GM04503 (cell line): ENCODE measurements at places on chromosomes 3 and 15.

DNA sequence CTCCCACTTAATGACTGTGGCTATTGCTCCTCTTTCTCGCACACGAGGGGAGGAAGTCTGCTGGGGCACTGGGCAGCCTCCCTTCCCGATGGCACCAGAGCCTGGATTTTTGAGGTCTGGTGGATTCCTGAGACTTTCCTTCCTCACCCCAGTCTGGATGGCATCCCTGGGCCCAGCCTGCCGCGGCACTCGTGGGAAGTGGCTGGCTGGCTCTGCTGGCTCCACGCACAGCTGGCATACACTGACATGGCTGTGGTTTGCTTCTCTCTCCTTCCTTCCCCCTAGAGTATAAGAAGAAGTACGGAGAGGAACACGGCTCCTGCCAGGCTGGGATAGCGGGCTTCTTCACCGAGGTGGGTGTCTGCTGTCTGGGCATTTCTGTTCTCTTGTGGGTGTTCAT lies 319.8 kb upstream of the LRRFIP2 start:
- DNase-seq, result no peak

- DNase-seq, result no peak
Measured at GRCh38 chr3:86245360-86245759, 745.6 kb downstream of the VGLL3 start.

- no peak for DNase-seq
Measured at GRCh38 chr3:36364260-36364659, 16.0 kb upstream of the STAC start.

- no peak for DNase-seq
Measured at GRCh38 chr15:101085311-101085700, 166.1 kb downstream of the LRRK1 start.

- no peak for DNase-seq
Measured at GRCh38 chr15:69782809-69783208, 314.9 kb downstream of the TLE3 start.

DNA sequence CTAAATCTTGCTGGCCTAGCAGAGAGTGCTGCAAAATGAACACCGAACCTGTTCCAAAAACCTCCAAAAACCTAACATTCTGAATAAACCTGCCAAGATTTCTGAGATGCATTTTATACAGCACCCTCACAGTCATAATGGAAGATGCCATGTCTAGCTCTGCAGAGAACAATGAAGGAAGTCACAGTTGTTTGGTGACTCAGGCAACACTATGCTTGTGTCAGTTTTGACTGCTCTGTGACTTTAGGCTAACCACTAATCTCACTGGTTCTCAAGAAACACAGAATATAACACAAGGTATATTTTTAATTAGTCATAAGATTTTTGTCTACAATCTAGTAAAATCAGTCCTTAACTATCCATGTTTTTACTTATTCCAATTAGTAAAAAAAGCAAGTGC lies 606.6 kb downstream of the TBL1XR1 start:
- no peak for DNase-seq

DNA sequence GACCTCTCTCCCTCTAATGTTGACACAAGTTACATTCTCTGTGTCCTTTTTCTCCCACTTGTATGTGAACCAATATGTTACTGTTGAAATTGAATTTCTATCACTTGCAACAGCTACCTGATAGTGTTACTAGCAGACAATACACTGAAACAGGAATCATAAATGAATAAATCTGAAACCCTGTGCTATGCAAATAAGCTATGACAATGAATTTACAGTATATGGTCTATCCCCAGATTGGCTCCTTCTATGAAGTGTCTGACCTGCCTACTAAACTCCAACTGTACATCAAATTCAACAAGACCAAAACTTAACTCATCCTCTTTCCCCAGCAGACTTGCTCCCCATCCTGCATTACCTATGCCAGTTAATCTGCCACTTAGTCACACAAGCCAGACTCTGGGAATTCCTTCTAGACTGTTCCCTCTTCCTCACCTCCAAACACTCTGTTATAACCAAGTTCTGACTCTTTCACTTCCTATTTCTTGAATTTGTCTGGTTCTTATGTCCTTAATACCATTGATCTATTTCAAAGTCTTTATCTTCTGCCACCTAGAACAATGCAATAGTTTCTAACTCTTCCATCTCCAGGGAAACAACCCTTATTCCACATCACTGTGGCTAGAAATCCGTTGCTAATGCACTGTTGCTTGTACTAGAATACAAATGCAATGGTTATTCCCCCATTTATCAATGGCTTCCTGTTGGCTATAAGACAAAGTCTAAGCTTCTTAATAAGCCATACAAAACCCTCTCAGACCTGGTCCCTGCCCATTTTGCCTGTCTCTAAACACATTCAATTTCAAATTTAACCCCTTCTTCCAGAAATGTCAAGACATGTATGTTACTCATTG lies 13.4 kb upstream of the ZNF639 start:
- no peak for DNase-seq

GRCh38 chr3:143450632-143451031 lies 331.1 kb downstream of the CHST2 start:
- no peak for DNase-seq

GRCh38 chr15:66169023-66169422 lies 84.5 kb downstream of the MEGF11 start:
- no peak for DNase-seq

DNA sequence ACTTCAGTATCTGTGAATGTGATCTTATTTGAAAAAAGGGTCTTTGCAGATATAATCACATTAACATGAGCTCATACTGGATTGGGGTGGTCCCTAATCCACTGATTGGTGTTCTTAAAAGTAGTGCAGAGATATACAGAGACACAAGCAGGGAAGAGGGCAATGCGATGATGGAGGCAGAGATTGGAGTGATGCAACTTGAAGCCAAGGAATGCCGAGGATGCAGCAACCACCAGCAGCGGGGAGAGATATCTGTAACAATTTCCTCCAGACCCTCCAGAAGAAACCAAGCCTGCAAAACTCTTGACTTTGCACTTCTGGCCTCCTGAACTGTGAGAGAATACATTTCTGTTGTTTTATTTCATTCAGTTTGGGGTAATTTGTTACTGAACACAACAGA lies 171.0 kb upstream of the MBNL1 start:
- DNase-seq, result no peak

DNA sequence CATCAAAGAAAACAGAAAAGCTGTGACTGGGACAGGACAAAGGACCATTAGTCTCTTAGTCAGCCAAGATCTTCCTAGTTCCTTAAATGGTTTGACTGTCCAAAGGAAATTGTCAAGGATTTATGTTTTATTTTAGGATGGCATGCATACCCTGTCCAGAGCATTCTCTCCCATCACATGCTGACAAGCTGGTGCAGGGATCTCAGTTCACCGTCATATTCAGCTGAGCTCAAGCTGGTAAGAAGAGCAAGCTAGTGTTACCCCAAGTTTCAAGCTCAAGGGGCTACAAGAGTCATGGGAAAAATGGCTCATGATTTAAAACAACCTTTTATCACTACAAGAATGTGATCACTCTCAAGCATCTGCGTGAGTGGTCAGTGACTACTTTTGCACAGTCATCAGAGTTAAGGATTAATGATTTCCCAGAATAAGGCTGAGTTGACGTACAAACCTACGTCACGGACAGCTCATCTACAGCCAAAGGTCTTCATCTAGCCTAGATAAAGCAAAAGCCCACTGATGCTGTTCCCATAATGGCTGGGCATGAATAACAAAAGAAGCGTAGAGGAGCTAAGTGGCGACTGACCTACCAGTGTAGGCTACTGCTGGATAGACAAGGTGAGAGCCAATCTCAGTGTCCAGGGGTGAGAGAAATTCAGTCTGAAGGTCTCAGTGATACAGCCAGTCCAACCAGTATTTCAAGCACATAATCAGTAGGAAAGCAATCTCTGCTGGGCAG lies 157.5 kb downstream of the GABRB3 start:
- no peak for DNase-seq

- DNase-seq, result no peak
Measured at GRCh38 chr3:101193957-101194356, 126.4 kb downstream of the IMPG2 start.

DNA sequence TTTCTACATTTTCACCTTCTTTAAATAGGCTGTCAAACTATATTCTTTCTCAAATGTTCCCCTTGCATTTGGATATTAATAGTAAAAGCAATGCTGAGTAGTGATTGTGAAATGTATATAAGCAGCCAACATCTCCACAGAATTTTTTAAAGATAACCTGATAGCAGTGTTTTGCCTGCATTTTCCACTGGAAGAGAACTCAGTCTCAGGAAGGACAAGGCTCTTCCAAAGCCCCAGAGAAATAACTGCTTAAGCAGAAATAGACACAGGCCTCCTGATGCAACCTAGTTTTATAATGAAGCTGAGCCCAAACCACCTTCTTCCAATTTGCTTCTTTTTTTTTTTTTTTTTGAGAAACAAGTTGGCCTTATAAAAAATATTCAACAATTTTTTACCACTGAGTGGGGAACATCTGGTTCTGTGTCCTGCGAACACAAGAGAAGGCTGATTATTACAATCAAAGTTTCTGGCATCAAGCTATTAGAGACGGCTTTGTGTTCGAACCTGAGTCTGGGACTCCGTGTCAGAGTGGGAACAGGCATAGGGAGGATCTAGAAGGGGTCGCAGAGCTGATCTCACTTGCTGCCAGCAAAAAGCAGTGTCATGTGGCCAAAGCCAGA lies 332.5 kb upstream of the TBL1XR1 start:
- DNase-seq, result no peak

DNA sequence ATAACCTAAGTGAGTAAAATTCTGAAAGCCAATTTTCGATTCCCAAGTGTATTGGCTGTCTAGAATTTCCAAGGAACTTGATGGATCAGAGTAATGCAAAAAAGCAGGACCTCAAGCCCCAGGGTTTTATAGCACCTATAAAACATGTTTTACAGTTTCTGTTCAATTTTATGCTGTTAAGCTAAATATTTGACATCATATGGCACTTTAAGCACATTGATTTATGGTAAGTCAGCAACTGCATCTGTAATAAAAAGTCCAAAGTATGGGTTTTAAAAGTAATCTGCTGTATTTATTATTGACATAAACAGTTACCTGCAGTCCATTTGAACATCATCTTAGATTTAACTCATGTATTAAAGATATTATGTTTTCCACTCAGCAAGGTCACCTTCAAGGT lies 20.0 kb upstream of the MFSD1 start:
- no peak for DNase-seq

DNA sequence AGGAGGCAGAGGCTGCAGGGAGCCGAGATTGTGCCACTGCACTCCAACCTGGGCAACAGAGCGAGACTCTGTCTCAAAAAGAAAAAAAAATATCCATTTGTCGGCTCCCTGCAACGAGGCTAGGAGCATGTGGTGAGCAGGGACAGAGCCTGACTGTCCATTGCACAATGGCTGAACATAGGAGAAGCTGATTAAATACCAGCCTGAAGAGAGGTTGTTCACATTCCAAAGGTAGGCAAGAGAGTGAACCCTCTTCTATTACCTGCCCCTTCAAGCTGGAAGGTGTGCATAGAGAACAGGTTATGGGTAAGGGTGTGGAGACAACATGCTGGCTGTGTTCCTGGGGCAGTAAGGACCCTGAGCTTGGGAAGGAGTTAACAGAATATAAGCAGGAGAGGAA lies 78.7 kb downstream of the DAPK2 start:
- DNase-seq, result no peak

GRCh38 chr3:108011616-108012015 lies 79.2 kb downstream of the CD47 start:
- DNase-seq, result no peak

DNA sequence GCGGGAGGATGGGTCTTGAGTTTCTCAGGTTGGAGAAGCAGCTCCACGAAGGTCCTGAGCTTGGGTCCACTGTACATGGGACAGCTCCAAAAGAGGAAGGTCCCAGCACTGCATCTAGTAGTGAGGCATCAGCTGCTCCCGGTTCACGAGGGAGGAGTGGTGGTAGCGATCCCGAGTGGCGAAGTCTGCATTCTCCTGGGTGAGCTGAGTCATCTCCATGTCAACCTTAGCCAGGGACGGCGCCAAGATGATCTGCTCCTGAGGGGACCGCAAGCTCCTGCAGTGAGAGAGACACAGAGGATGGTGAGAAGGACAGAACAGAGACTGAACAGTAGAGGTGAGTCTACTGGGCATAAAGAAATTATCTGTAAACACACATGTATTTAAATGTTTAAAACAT lies 28.0 kb upstream of the HEG1 start:
- DNase-seq, result no peak

DNA sequence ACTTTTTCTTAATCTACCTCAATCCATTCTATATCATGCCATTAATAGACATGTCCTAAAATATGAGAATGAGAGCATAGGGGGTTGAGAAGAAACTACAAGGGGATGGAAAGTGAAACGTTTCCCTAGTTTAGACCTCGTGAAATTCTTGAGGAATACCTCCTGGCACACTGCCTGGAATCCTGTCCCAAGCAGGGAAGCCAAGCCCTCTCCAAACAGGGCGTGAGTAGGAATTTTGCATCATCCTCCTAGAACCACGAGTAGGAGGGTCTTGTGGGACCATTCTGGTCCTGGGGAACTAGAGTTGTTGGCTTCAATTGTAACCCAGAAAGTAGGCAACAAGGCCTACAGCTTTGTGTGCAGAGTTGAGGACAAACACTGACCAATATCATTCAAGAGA lies 19.6 kb upstream of the C3orf80 start:
- DNase-seq, result no peak

DNA sequence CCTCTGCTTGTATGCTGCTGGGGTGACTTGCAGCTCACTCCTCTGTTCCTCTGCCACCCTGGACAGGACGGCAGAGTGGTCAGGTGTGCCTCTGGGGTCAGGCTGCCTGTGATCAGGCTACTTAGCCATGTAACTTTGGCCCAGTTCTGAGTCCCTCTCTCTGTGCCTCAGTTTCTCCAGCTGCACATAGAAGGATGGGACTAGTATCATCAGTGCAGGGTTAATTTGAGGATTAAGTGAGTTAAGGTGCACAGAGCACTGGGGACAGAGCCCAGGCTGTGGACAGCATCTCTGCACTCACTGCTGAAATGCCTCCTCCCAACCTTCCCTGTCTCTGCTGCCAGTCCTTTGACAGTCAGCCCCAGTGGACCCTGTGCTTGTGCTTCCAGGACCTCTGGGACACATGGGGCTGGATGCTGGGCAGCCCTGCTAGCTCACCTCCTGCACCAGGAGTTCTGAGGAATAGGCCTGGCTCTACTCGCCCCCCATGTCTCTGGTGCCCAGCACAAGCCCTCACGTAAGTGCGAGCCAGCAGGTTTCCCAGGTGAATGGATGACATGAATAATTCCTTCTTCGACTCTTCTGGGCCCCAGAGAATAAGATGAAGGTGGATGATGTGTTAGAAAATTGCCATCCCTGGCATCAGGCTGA lies 19.3 kb upstream of the PRR23E start:
- DNase-seq, result no peak

DNA sequence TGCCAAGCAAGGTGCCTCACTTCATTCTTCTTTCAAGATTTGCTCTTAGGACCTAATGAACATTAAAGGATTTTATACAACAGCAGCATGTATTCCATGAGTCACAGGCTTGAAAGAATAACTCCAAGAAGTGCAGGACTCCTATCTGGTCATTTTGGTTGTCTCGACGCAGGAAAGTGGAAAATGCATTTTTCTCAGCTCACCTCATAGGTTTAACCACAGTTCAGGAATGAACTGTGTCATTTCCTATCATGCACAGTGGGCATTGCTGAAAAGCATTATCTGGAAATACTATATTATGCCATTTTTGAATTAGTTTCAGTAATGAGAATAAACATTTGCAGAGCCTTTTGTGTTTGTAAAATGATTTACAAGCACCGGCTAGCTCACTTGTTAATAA lies 98.7 kb upstream of the BFSP2 start:
- peak; percentile 27 for DNase-seq
